HEK293T (cell line): ENCODE measurements at places on chromosomes 1 and 21.
A peak's percentile ranks its signal among the peaks of the same experiment; 100 is the strongest.

- no peak for DNase-seq
These were observed 115.9 kb downstream of the OMA1 start for GRCh38 chr1:58430421-58431275.

DNA sequence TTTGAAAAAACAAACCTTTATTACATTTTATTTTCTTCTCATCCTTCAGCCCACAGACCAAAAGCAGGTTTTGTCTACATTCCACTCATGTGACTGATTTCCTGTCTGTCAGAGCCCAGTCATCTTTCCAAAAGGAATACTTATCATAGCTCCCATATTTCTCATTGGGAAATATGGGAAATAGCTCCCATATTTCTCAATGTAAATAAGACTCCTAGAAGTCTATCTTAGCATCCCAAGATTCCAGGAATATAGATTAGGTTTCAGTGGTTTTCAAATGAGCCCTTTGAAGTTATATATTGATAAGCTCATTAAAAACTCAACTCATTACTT lies 19.1 kb upstream of the NRDC start:
- DNase-seq = no peak

DNA sequence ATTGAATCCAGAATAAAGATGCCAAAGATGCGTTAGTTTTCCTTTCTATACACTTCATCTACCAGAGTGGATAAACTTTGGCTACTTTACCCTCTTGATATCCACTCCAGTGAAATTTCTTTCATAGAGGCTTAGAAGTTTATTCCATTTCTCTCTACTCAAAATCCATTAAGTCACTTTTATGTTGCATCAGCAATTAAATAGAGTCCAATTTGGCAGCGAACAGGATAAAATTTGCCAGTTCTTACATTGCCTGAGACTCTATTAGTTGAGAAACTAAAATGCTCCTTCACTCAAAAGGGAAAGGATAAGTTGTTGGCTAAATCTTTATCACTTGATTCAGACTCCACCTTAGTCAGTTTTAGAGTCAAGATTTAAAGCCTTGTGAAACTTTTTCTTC lies 57.9 kb downstream of the ACBD6 start:
- no peak for DNase-seq

GRCh38 chr1:58108783-58109182 lies 437.7 kb downstream of the OMA1 start:
- DNase-seq = no peak

DNA sequence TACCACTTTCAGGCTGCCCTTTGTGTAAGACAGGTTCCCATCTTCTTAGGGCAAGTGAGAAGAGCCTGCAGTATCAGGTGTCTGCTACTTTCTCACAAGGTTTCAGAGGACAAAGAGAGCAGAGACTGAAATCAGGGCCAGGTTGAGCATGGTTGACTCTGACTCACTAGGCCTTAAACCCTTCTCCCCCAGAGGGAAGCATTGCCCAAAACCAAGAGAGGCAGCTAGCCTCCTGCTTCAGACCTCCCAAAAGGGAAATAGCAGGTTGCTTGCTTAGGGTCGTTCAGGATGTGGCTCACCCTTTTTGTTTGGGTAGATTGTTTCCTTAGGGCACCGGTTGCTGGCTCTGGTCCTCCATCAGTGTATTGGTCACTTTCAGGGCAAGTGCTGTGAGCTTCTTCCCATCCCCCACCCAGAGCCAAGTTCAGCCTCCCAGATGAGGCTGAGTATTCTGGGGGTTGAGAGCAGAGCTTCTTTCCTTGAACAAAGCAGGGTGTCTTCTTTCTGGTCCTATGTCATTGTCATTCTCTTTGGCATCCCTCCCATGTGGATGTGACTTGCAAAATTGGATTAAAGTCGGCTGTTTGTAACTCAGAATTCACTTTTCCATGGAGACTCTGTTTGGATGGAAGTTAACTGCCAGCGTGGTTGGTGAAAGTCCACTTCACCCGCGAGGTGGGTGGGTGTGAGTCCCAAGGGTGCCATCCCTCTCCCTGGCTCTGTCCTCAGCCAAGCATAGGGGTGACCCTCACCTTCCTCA lies 55.5 kb upstream of the GALNT2 start:
- DNase-seq = no peak

DNA sequence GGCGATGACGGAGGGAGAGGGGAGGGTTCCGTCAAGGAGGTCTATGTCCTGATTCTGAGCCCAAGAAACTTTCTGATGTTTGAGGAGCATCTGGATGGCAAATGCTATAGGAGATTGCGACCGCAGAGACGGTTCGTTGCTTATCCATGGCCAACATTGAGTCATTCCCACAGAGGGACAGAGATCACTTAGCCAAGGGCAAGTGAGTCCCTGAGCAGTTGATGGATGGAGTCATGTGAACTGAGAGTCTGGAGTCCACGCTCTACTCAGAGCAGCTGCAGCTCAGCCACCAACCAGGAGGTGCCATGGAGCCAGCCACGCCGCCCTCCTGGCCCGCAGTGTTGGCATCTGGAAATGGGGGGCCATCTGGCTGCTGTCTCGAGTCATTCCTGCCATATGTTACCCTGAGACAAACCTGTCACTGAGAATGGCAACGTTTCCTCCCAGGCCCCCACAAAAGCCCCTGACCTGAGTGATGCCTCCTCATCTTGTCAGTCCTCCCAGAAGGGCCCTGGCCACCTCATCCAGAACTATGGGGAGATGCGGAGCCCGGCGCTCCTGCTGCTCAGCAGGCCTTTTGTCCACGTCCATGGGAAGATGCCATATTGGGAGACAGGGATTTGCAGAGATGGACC lies 58.6 kb downstream of the ATP5PO start:
- no peak for DNase-seq

- DNase-seq = no peak
These were observed 246.8 kb downstream of the LMO4 start for GRCh38 chr1:87575528-87575927.

- DNase-seq = no peak
These were observed 54.4 kb upstream of the SYT6 start for GRCh38 chr1:114208106-114208505.

DNA sequence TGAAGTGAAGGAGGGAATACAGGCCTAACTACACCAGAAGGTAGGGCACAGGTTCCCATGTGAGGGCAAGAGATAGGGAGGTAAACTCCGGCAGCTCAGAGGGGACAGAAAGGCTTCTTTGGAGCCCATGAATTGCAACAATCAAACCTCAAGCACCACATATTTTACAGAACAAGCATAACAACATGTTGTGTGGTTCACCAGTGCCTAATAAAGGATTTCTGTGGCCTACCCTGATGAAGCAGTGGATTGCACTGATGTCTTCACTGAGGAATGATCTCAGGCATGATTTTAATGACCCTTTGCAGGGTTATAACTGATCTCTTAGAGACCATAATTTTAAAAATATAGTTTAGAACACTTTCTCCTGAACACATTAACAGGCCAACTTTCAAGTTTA lies 77.4 kb downstream of the RUNX1 start:
- no peak for DNase-seq

DNA sequence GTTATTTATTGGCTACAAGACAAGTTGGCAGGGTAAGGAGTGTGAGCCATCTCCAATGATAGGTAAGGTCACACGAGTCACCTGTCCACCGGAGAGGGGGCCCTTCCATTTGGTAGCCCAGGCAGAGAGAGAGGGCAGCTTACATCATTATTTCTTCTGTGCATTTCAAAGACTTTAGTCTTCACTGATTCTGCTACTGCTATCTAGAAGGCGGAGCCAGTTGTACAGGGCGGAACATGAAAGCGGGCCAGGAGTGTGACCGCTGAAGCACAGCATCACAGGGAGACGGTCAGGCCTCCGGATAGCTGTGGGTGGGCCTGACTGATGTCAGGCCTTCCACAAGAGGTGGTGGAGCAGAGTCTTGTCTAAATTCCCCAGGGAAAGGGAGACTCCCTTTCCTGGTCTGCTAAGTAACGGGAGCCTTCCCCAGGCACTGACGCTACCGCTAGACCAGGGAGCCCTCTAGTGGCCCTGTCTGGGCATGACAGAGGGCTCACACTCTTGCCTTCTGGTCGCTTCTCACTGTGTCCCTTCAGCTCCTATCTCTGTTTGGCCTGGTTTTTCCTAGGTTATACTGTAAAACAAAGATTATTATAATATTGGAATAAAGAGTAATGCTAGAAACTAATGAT lies 36.7 kb downstream of the ZNF695 start:
- DNase-seq = no peak

GRCh38 chr1:71193153-71193552 lies 112.3 kb upstream of the ZRANB2 start:
- DNase-seq = no peak

GRCh38 chr1:41414296-41414695 lies 53.1 kb downstream of the FOXO6 start:
- DNase-seq = no peak

DNA sequence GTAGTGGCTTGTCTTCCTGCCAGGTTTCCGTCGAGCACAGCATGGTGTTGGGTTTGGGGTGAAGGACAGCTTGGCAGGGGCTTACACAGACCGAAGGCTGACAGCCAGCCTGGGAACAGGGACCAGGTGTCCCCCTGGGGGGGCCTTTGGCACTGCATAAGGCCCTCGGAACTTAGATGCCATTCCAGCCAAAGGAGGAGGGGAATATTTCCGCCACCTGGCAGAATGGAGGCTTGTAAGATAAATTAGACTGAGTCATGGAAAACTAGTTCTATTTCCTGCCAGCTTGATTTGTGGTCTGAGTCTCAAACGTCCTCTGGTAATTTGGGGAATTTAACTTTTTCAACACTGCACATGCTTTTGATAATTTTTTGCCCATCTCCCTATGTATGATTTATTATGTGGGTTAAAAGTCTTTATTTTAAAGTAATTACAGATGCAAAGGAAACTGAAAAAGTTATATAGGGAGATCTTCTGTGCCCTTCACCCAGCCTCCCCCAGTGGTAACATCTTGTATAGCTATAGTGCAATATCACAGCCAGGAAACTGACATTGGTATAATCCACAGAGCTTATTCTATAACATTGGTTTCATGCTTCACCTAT lies 11.5 kb upstream of the TMEM51 start:
- no peak for DNase-seq

DNA sequence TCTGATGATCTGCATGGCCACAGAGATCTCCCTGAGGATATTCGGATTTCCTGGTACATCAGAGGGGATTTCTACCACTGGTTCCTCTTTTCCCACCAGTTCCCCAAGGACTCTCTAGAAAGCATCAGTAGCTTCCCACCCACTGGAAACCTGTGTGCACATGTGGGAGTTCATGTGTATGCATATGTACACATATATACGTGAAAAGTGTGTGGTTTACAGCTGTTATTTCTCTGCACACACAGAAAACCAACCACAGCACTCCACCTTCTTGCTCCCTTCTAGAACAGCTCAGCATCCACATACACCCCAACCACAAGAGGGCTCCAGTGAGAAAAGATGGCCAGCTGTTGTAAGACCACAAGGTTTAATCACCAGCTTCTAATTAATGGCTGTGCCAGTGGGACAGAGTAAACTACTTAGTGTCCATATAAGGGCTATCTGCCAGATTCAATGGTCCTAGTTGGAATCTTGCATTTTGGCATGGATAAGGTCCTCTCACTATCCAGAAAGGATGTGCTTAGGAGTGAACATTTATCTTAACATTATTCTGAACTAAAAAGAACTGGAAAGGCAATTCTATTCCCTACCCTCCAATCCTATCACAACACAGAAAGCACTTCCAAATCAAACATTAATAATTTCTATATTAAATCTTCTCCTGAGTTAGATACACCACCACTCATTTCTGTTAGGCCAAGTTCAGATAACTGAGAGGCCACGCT lies 24.1 kb downstream of the GPR3 start:
- DNase-seq = peak; percentile 61

DNA sequence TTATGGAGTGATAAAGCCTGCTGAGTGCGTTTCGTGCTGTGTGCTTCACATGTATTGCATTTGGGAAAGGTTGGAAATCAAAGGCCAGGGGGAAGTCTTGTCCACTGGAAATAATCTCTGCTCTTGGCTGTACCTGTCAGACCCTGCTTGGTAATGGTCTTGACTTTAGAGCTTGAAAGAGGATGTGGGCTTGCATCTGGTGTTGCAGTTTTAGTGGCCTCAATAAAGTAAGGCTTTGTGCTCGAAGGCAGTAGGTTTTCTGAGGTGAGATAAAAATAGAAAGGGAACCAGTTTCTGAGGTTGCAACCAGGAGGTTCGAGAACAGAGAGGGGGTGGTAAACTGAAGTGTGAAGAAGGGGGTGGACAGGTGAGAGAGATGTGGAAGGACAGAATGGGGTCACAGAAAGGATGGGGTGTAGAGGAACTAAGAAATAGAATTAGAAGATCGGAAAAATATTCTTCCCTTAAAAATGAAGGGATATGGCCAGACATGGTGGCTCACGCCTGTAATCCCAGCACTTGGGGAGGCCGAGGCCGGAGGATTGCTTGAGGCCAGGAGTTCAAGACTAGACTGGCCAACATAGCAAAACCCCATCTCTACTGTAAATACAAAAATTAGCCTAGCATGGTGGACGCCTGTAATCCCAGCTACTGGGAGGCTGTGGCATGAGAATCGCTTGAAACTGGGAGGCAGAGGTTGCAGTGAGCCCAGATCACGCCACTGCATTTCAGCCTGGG lies 1.5 kb downstream of the S100PBP start:
- DNase-seq = no peak

- DNase-seq = no peak
These were observed 12.8 kb upstream of the RGS2 start for GRCh38 chr1:192795916-192796618.

DNA sequence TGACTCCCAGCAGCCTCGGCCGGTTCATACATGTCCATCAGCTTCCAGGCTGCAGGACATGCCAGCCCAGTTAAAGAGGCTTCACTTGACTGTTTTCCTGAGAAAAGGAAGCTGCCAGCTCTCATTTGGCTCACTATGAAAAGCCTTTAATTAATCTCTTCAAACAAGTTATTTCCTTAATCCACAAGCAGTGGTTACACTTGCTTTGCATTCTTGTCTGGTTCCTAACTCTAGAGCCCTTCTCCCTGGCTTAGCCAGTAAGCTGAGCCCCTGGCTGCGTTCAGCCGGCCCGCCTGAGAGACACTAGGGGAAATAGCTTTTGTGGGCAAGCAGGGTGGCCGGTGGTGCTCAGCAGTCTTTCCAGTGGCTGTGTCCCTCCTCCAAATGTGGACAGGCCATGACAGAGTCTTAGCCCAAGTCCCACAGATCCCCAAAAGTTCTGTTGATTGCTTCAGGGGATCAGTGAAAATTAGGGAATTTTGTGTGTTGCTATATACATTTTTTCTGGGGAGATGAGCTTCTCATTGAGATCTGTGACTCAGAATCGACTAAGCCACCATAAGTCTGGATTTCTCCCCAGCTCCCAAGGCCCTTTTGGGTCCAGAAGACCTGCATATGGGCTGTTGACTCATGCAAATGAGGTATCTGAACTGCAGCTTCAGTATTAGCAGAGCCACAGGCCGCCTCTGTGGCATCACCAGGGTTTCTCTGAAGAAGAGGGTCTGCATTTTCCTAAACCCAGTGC lies 10.1 kb downstream of the ATF3 start:
- DNase-seq = no peak

DNA sequence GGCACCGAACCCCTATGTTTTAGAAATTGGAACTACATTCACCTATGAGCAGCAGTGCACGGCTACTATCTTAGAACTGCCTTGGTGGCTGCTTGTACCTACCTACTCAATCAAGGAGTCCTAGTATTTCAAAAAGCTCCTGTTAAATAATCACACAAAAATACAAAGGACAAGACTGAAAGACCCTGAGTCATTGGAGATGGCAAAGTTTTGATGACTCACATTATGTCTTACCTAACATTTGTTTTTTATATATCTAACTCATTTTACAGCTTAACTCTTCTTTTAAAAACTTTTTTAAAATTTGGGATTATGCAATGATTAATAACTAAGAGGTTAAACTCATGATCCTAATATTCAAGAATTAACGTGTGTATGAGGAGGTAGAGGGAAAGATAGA lies 1206.0 kb upstream of the TMPRSS15 start:
- DNase-seq = no peak

GRCh38 chr1:20717452-20718342 lies at the start of gene KIF17:
Gene KIF17 (minus strand): TSS chr1:20718007. CDS start chr1:20717706, 301 bp downstream.
- peak; percentile 81 for DNase-seq

- no peak for DNase-seq
These were observed 64.9 kb downstream of the PCNT start for GRCh38 chr21:46388896-46389295.
